ENCODE measurements at places on chromosomes 5 and 9.

DNA sequence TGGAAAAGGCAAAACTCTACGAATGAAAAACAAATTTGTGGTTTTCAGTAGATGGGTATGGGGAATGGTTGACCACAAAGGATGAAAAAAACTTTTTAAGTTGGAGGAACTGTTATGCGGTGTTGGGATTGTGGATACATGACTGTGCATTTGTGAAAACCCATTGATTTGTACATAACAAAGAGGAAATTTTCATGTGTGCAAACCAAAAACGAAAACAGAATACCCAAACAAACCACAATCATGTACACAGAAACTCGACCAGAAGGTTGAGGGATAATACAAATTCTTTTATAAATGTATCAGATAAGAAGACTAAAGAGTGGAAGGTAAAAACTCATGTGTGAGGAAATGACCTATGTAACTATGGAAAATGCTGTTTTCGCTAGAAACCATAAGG is 1012.4 kb downstream of the CDH18 start:
- DNase-seq = no peak

DNA sequence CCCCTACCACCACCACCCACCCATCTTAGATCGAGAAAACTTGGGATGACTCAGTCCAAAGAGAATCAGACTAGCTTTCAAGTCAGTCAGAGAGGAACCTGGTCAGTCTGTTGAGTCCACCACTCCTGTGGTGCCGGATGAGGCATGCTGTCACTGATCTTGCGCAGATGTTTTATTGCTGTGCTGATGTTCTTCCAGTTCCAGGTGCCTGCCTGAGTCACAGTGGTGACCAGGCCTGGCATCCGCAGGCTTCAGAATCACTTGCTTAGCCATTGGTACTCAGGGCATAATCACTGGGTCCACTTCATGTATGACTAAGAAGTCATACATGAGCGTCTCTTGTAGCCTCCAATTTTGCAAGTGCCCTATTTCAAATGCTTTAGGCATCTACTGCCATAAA is 114.1 kb downstream of the MUSK start:
- DNase-seq = no peak

GRCh38 chr9:116954731-116955130 is 267.6 kb downstream of the TRIM32 start:
- no peak for DNase-seq

DNA sequence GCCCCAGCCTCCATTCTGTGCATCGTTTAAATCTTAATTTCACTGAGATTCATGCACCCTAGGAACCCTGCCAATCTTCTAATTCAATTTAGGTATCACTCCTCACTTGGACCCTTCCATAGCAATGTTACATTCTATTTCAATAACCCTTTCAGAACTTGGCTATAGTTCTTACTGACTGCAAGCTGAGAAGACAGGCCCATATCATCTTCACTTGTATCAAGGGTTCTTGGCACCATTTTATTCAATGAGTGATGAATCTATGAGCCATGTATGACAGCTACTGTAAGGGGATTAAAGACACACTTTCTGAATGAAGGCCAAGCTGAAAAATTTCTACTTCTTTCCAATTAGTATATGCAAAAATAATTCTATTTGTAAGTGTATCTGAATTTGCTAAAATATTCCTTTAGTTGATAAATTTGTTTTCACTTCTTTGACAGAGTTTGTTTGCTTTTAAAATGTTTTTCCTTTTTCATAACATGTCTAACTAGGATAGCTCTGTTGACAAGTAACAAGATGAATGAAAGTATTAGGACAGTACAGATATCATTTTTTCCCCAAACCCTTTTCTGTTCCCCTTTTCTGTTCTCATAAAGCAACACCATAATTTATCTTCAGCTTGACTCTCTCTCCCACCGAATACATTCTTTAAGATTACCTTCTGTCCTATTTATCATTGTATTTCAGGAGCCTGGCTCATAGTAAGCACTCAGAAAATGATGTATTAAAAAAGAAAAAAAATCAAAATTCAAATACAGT is 9.6 kb downstream of the ITGA2 start:
- DNase-seq = no peak

DNA sequence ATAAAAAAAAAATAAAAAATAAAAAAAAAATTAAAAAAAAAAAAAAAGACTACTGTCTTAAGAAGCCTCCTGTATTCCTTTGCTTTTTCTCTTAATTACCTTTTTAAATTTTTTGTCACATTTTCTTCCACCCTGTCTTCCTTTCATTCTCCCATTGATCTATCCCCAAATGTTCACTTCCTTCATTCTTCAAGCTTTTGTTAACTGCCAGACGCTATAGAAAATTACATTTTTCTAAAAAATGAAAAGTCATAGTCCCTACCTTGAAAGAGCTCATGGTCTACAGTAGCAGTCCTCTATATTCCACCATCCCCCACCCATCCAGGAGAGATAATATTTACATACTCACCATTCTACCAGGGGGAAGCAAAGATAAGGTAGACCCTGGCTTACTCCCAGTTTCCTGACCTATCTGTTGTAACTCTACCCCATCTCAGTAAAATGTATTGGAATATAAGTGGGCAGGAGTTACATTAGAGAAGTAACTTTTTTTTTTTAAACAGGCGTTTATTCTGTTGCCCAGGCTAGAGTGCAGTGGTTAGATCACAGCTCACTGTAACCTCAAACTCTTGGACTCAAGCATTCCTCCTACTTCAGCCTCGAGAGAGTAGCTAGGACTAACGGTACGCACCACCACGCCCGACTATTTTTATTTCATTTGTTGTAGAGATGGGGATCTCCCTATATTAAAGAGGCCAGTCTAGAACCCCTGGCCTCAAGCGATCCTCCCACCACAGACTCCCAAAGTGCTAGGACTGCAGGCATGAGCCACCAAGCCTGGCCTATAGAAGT is 3.8 kb upstream of the PRKAA1 start:
- no peak for DNase-seq

GRCh38 chr5:145198525-145199260 is 636.4 kb downstream of the PRELID2 start:
- DNase-seq = no peak

GRCh38 chr5:142322747-142323479 is 1.9 kb downstream of the SPRY4 start:
- DNase-seq = peak; percentile 52

DNA sequence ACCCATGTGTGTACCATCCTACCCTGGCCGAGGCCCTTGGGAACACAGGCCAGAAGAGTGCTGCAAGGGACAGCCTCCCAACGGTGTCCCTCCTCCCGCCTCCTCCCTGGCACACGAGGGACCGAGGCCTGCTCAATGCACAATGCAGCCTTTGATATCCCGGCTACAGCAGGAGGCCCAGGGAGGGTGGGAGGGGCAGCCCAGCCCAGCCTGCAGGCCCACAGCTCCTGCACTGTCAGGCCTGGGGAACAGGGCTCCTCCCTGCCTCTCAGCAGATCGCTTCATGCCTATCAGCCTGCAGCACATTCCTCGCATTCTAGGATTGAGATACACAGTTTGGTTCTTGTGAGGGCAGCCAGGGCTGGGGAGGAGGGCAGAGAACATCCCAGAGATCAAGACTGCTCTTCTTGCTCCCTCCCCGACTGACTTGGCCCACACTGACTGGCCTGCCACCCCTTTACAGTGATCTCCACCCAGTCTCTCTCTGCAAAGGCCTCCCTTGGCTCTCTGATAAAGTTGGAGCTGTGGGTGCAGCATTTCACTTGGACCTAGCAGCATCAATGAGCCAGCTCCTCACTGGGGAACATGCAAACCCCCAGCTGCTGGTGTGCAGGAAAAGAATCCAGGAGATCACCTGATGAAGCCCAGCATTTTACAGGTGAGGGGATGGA is at the start of gene SH3TC2:
TSS of gene SH3TC2 (minus strand) at position 46 of the 671 bp plus-strand sequence. CDS start at position 6, 40 bp downstream.
- DNase-seq = peak; percentile 65

Measured in retina (tissue), 1 donor.